HTR-8/SVneo (cell line): ENCODE measurements at places on chromosomes 6 and 20.

DNA sequence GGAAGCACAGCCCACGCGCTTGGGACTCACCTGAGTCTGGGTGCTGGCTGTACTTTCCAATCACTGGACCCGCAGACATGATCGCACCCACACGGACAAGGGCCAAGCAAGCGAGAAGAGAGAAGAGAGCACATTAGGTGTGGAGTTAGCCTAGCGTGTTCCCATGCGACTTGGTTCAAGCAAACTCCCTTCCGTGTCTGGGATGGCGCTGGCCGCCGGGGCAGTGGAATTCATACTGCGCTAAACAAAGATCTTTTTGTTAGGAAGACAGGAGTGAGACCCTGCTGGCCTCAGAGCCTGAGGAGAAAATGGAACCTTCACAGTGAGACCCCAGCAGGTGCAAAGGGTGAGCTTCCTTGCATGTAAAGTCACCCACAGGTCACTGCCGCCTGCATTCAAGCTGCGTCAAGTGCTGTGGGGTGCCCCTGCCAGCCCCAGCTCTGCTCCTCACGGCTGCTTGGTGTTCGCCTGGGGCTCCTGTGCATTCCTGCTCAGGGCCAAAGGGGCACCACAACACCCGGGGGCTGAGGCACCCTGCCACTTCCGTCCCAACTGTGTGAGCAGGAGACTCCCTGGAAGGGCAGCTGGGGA lies 26.4 kb downstream of the PSMG4 start:
- DNase-seq, result no peak

DNA sequence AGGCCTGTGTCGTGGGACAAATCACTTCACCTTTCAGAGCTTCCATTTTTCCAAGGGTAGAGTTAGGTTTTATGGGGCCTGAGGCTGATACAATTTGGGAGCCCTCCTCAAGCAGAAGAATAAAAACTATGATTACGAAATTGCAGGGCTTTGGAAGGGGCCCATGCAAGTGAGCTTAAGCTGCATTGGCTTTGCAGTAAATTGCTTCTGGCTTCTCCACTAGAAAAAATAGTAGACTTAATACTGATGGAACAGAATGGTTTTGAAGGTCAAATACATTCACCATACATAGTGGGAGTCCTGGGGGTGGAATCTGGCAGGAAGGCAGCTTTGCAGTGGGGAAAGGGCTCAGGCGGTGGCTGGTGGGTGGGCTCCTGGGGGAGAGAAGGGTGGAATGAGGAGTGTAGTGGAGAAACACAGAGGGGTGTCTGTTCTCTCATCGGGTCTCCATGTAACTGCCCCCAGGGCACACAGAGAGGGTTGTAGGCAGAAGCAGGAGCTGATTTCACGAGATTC lies 55.9 kb upstream of the RNF24 start:
- DNase-seq, result no peak

- DNase-seq, result no peak
Measured at GRCh38 chr6:116255246-116255800, 1.4 kb upstream of the TSPYL4 start.

DNA sequence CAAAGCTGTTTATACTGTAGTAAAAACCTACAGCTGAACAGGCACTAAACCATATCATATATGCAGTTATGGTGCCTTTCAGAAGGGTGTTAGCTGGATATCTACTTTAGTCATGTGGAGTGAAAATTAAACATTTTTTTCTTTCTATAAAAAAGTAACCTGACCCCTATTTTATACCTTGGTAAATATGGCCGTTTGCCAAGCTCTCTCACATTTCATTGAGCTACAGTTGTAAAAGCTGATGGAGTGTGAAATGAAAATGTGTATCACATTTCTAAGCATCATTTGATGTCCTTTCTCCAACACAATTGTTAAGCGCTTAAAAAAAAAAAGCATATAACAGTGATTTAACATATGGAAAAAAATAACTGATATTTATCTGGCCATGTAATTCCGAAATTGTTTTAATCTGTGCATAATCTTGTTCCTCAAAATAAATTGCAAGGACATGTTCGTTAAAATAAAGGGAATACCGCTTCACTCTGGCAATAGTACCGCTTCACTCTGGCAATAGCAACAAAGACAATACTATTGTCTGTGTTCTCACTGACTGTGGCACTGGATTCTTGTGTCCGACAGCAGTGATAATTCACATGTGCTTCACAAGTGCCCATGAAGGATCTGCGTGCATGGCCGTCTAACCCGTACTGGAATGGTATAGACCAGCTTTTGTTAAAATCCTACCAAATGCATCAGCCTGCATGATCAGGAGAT lies 391.8 kb upstream of the SOX4 start:
- DNase-seq, result no peak

DNA sequence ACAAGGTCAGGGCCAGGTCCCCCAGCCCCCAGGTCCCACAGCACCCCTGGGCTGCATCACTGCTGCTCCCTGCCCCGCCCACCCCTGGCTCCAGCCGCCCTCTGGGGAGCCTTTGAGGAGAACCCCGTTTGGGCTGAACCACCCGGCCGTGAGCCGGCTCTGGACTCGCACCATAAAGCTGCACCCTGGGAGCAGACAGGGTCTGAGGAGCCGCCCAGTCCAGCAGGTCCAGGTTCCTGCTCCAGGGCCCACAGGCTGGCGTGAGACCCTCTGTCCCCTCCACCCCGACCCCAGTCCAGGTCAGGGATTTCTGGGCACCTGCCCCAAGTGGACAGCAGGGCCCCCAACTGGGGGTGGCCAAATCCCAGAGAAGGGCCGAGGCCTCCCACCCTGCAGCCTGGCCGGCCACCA lies 8.3 kb downstream of the CHRNA4 start:
- DNase-seq, result no peak

- no peak for DNase-seq
Measured at GRCh38 chr20:7346026-7346425, 578.5 kb downstream of the BMP2 start.

GRCh38 chr6:5160206-5160605 lies 75.1 kb downstream of the PPP1R3G start:
- DNase-seq, result no peak

- no peak for DNase-seq
Measured at GRCh38 chr6:135224037-135224647, 43.0 kb downstream of the MYB start.

DNA sequence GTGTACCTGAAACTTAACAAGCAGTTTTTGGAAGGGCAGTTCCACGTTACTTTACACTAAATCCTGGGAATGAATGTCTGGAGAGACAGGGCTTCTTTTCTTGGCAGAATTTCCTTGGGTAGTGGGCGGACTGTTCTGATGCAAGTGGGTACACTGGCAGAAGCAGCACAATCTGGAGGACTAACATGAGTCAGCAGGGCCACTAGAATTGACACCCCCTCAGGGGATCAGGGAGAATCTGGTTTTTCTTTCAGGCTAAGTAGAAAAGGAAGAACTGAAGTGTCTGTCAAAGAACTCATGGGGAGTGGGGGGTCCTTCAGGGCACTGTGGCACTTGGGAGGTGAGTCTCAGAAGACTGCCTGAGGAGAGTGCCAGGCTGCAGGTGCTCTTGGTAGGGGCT lies 34.6 kb downstream of the PANK2 start:
- no peak for DNase-seq

- DNase-seq, result no peak
Measured at GRCh38 chr6:81844686-81845085, 92.2 kb upstream of the TENT5A start.
